ENCODE measurements at places on chromosomes 12 and 14.
A peak's percentile ranks its signal among the peaks of the same experiment; 100 is the strongest.

DNA sequence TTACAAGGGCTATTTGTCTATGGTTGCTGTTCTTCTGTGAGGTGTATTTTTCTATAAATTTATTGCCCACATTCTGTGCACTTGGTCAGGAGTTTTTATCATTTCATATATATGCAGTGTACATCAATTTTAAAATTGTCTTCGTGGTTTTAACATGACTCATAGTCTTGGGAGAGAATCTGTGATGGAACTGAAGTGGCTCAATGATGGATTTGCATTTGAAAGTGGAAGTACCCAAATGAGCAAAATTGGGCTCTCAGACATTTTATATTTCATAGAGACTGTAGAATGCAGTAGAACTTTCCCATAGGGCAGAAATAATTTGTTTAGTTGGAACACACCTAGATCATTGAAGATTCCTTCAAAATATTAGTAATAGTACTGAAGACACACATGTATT lies 1.9 kb upstream of the SCFD1 start:
- DNase-seq = peak; percentile 94

GRCh38 chr14:76063327-76063726 lies 77.8 kb downstream of the IFT43 start:
- DNase-seq = no peak

- DNase-seq = no peak
These were observed 85.9 kb downstream of the FOXN4 start for GRCh38 chr12:109223211-109223610.

DNA sequence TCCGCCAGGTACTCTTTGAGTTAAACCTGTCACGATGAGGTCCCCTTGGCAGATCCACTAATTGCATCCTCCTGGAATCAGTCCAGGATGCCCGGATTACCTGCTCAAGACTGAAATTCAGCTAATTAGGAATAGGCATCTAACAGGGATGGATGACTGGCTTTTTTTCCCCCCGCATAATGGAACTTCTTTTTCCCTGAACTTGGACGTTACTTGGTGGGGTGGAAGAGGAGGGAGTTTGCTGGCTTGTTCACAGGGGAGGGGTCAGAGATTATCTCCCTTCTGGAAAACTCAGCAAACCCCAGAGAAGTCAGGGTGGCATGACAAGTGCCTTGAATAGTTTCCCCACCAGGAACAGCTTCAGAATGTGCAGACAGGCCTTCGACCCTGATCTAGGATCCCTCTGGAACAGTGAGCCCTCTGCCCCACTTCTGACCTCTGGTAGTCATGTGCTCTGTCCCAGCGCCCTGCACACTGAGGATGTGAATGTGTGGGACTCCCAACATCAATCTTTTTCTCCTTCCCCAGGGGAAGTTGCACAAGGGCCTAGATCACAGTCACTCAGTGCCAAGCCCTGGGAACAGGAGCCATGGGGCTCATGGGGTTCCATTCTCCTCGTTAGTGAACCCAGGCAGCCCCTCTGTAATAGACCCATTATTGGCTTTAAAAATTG lies 142.5 kb downstream of the SMOC1 start:
- peak; percentile 54 for DNase-seq

GRCh38 chr14:95664066-95664465 lies 22.2 kb upstream of the TCL1B start:
- DNase-seq = no peak

GRCh38 chr14:60111732-60112131 lies 20.0 kb downstream of the PCNX4 start:
- DNase-seq = no peak

All from inflammatory macrophage treated with lipopolysaccharide for 4 hours (primary cell).